ENCODE measurements at places on chromosomes 11 and 22.
A peak's percentile ranks its signal among the peaks of the same experiment; 100 is the strongest.

DNA sequence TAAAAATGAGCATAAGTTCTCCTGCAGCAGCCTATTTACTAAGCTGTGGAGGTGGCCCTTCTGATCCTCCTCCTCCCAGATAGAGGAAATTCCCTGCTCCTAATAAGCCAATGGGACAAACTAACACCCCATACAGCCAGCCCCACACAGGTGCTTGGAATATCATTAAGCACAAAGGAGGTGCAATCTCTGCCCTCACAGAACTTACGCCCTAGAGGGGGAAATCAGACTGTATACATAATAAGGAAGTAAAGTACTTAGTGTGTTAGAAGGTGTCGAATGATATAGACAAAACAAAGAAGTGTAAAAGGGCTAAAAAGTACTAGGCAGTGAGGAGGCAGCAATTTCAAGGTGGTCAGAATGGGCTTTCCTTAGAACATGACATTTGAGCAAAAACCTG lies 5.8 kb downstream of the MS4A12 start:
- no peak for DNase-seq

DNA sequence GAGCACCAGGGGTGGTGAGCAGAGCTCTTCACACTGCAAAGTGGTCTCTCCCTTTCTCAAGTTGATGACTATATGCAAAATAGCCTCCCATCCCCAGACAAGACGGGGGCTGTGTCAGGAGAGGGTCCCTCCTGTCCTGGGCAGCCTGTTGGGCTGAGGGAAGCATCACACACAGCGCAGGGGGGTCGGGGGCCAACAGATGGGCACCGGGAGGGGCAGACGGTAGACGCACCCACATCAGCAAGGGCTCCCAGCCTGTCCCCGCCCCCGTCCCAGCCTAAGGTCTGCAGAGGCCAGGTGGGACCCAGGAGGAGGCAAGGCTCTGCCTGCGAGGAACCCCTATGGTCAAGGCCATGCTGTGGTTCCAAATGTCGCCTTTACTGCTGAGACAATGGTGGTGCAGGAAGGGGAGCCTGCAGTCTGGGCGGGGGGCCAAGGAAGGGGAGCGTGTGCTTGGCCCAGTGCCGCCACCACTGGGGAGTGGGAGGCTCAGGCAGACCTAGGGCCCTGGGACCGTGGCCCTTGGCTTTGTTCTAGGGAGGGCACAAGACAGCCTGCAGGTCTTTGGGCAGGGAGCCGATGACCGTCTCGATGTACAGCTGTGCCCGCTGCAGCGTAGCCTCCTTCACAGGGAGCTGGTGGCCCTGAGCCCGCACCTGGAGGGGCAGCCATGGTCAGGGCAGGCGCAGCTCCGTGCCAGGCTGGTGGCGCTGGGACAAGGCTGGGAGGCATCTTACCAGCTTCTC lies 4.3 kb upstream of the PLXNB2 start:
- DNase-seq: no peak

GRCh38 chr11:18005376-18006129 lies 7.3 kb downstream of the SERGEF start:
- no peak for DNase-seq

DNA sequence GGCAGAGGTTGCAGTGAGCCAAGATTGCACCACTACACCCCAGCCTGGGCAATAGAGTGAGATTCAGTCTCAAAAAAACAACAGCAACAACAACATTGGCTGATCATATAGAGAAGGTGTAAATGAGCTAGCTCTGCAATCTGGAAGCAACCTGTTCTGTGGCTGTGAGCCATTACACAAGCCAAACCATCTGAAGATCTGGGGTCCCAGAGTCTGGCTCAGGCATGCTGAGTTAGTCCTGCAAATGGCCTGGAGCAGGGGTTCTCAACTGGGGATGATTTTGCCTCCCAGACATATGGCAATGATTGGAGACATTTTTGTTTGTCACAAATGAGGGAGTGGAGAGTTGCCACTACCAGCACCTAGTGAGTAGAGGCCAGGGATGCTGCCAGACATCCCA lies 42.3 kb upstream of the RAB1B start:
- no peak for DNase-seq

DNA sequence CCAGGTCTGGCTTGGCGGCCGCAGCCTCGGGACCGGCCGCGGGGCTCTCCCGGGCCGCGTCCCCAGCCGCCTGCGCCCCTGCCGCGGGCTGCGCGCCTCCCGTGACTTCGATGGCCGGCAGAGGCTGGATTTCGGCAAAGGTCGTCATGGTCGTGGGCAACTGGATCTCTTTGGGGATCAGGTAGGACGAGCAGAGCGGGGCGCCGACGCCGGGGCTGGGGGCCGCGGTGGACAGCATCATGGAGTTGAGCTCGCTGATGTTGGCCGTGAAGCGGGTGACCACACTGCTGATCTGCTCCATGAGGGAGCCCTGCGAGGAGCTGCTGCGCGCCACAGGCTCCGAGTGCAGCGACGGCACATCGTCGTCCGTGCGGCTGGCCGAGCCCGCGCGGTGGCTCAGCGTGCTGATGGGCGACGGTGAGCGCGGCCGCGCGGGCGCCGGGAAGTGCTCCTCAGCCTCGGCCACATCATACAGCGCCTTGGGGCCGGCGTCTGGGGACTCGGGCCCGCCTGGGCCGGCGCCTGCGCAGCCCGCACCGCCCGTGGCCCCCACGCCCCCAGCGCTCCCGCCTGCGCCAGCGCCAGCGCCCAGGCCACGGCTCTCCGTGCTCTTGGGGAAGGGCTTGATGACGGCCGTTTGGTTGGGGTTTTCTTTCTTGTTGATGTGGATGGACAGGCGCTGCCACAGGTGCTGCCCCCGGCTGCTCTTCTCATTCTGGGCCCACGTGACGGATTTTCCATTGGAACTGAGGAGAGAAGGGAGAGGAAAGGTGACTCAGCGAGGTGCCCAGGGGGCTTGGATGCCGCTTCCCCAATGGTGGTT lies 171.4 kb upstream of the CTSC start:
- no peak for DNase-seq

- DNase-seq: no peak
These were observed at the start of gene IZUMO1R for GRCh38 chr11:94303966-94304958. Gene IZUMO1R, plus strand, starts transcription at chr11:94304580. Its CDS starts 1,057 bp downstream, at chr11:94305637.

- no peak for DNase-seq
These were observed 43.2 kb downstream of the PIK3C2A start for GRCh38 chr11:17164361-17165246.

GRCh38 chr11:43508511-43508918 lies 149.8 kb downstream of the TTC17 start:
- no peak for DNase-seq

DNA sequence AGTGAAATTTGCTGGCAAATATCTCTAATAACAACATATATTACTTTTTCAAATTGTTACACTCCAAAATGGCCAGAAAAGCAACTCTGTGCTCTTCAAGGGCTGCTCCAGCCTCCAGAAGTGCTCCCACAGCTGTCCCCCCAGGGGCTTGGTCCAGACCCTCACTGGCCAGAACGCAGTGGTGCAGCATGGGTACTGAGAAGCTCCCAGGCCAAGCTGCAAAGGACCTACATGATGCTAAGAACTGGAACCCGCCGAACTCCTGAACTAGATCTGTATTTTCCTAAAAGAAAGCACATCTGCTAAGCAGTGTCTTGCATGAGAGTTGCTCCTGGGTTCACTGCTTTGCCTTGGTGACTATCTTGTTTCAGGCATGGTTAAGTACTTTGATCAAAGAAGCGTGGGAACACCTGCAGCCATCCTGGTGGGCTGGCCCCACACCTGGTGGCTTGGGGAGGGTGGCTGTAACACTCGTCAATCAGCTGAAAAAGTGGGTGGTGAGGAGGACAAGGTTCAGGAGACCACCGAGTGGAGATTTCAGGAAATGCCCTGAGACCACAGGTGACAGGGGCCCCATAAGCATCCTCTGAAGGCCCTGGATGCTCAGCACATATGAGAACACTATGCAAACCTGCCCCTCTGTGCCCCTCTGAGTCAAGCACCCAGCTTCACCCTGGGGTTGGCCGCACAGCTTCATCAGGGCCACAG lies 72.7 kb upstream of the PITPNB start:
- no peak for DNase-seq

GRCh38 chr11:7072401-7073028 lies 16.3 kb upstream of the RBMXL2 start:
- no peak for DNase-seq

DNA sequence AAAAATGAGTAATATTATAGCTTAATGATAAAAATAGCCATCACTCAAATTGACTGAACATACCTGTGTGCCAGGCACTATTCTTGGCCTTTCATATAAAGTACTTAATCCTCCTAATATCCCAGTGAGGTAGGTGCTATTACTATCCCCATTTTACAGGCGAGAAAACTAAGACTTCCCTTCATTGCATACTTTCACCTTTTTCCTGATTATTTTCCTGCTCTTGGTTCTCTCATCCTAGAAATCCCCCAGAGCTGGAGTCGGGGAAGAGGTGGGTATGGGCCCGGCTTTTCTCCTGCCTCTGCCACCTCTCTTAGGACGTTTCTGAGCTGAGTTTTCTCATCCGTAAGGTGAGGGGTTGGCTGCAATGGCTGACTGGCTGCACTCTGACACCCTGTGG lies 2.2 kb downstream of the NPTXR start:
- DNase-seq: no peak

DNA sequence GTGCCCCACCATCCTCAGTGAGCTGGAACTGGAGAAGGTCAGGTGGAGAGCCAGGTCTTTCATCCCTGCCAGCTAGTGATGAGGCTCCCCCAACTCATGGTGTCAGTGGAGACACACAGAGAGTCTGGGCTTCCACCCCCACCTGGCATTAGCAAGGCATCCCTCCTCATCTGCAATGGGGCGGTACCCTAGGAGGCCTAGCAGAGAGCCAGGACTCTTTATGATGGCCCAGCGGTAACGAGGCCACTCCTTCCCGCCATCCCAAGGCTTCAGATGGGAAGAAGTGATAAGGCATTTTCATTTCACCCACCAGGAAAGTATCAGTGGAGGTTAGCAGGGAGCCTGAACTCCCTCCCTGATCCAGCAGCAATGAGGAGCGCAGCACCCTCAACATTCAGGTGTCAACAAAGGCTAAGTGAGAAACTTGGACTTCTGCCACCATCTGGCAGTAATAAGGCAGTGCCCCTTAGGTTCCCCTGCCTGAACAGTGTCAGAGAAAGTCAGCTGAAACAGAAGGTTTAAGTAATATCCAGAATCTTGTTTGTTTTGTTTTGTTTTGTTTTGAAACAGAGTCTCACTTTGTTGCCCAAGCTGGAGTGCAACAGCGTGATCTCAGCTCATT lies 40.5 kb upstream of the FBLN1 start:
- DNase-seq: no peak

DNA sequence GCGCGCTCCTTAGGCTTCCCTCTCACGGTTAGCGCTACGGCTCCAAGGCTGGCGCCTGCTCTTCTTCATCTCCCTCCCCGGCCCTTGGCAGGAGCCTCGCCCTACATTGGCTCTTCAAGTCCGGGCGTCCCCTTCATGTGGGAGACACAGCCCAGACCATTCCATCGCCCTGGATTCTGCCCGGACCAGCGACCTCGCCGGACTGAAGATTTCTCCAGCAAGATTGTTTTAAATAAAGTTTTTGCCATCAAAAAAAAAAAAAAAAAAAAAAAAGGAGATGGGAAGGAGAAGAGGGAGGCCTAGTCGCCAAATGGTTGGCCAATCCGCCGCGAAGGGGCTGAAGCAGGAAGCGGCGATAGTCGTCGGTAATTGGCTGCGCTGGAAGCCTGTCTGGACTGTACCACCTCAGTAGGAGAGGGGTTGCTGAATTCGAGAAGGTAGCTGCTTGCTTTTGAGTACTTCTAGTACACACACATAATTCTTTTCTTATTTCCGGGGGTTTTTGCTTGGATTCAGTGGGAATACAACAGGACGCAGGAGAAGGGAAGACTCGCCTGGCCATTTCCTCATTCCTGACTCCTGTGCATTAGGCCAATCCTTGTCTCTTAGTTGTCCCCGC lies 688 bp upstream of the ZDHHC5 start:
- DNase-seq: peak; percentile 86

GRCh38 chr22:35154937-35155387 lies 89.0 kb downstream of the ISX start:
- DNase-seq: no peak

GRCh38 chr11:121571506-121571905 lies 118.7 kb upstream of the SORL1-AS1 start:
- DNase-seq: no peak

DNA sequence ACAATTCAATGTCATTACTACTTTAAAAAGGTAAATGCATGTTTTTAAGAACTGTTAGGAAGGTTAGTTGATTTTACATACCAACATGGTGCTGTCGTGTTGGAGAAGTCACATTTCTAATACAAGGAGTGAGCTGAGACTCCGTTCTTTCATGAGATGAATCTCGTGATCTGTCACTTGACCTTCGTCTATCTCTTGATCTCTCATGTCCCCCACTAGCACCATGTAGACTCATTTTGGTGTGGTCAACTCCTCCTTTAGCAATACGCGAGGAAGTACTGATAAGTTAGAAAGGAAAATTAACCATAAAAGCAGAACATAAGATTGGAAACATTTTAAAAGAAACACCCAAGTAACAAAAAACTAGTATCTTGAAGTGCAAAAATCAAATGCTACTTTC lies 41.5 kb downstream of the BTBD10 start:
- DNase-seq: no peak

- DNase-seq: no peak
These were observed 48.2 kb downstream of the ST3GAL4 start for GRCh38 chr11:126403658-126404057.

GRCh38 chr11:117064275-117064674 lies 34.0 kb downstream of the SIK3 start:
- DNase-seq: no peak

GRCh38 chr22:29951791-29952413 lies 68.9 kb downstream of the MTMR3 start:
- DNase-seq: no peak

DNA sequence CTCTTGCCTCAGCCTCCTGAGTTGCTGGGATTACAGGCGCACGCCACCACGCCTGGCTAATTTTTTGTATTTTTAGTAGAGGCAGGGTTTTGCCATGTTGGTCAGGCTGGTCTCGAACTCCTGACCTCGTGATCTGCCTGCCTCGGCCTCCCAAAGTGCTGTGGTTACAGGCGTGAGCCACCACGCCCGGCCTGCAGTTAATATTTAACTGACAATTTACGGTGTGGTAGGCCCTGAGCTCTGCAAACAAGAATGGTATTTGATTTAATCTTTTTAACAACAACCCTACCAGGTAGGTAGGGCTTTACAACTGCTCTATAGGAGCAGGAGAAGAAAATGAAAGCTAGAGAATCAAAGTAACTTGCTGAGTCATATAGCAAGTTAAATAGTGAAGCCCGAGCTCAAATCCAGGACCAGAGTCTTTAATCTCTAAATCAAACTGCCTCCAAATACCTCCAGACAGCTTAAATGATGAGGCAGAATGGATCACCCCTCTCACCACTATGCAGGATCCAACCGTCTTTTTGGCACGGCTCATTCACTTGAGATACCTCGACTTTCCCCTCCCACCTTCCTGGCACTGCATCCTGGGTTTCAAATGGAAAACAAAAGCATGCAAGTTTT lies 9.4 kb downstream of the UEVLD start:
- DNase-seq: no peak

GRCh38 chr22:22988150-22988549 lies 82.2 kb upstream of the GNAZ start:
- DNase-seq: no peak

- DNase-seq: no peak
These were observed 1546.3 kb upstream of the TENM4 start for GRCh38 chr11:80987171-80987570.

- DNase-seq: no peak
These were observed 204.0 kb upstream of the B3GAT1 start for GRCh38 chr11:134616038-134616437.

- no peak for DNase-seq
These were observed 2.8 kb upstream of the LIF start for GRCh38 chr22:30249049-30250038.

- DNase-seq: no peak
These were observed 20.9 kb upstream of the DENND5A start for GRCh38 chr11:9285850-9286587.

All from stimulated activated CD8-positive, alpha-beta memory T cell treated with anti-CD3 and anti-CD28 coated beads, Interleukin-4, amount 100 ng/mL, for 1 hour (primary cell).